Smooth muscle cell of bladder (primary cell): ENCODE measurements at places on chromosomes 2 and 18. TPM values are rescaled to one million over a fixed set of nuclear protein-coding genes. Genes with fewer than 3 reads are reported as not detected.

Gene FAM110C
- 0.09 TPM in 1 of 2 replicates, not detected in the other for total RNA-seq

Gene COL3A1
- total RNA-seq, result 5,666 and 6,441 TPM in 2 replicates

Gene SPHKAP
- total RNA-seq, result under 0.01 TPM in 2 replicates

Gene TRABD2A
- 4.7 and 6.4 TPM in 2 replicates for total RNA-seq

Gene SERPINB7
- total RNA-seq, result 1.4 and 4.1 TPM in 2 replicates

Gene NFATC1
- 3.4 and 4.3 TPM in 2 replicates for total RNA-seq

Gene NDUFS1
- total RNA-seq, result 97.8 and 112 TPM in 2 replicates

Gene CCDC68
- 6.9 and 27.0 TPM in 2 replicates for total RNA-seq

Gene NXPH2
- 0.14 TPM in 1 of 2 replicates, not detected in the other for total RNA-seq

Gene GPR55
- total RNA-seq, result not detected in 2 replicates

Gene TEKT4
- not detected in 2 replicates for total RNA-seq

Gene TIA1
- total RNA-seq, result 100 and 114 TPM in 2 replicates

Gene PLCD4
- 1.8 TPM in 2 replicates for total RNA-seq

Gene SH3RF3
- 2.6 and 3.7 TPM in 2 replicates for total RNA-seq

Gene PAX3
- 0.09 TPM in 1 of 2 replicates, not detected in the other for total RNA-seq

Gene LYPD6B
- 0.18 and 2.0 TPM in 2 replicates for total RNA-seq

Gene GCG
- 0.14 TPM in 1 of 2 replicates, not detected in the other for total RNA-seq

Gene KYNU
- 9.5 and 66.7 TPM in 2 replicates for total RNA-seq

Gene ERFE
- 1.7 and 7.3 TPM in 2 replicates for total RNA-seq

Gene CD302
- total RNA-seq, result 6.1 and 8.0 TPM in 2 replicates

Gene MAP3K19
- total RNA-seq, result not detected in 2 replicates

Gene DQX1
- total RNA-seq, result under 0.01 TPM in 1 of 2 replicates, not detected in the other

Gene EN1
- 0.18 TPM in 1 of 2 replicates, not detected in the other for total RNA-seq

Gene CPS1
- 15.5 and 18.4 TPM in 2 replicates for total RNA-seq

Gene GREB1L
- 0.09 TPM in 1 of 2 replicates, not detected in the other for total RNA-seq
